Cerebellar nuclear complex (tissue), 1 donor: ENCODE measurements at places on chromosomes 4 and X.

GRCh38 chrX:42519666-42520231, 258.2 kb downstream of the PPP1R2C start:
- no peak for DNase-seq

DNA sequence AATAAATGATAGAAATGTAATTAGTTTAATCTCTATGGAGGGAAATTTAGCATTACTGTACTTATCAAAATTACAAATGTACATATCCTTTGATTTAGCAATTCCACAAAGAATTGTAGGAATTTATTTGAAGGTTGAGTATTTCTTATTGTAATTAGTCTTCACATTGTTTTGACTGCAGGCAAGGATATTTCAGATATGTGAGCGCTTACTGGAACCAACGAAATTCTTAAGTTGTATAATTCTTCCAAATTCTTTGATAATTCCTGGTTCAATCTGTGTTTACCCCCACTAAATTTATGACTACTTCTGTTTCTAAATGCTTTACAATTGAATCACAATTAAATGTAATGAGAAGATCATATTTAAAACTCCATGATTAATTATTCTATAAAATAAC, 26.9 kb upstream of the WWC2 start:
- no peak for DNase-seq

GRCh38 chr4:6252051-6252450, 17.6 kb upstream of the WFS1 start:
- DNase-seq, result no peak

GRCh38 chr4:42225286-42225685, 72.8 kb upstream of the BEND4 start:
- no peak for DNase-seq

- no peak for DNase-seq
Observed at GRCh38 chrX:52359614-52360232, 9.1 kb upstream of the XAGE2 start.
